Heart right ventricle (tissue), 16 donors: ENCODE measurements at places on chromosomes 12 and 14. TPM values are rescaled to one million over a fixed set of nuclear protein-coding genes. Genes with fewer than 3 reads are reported as not detected.

The FOXN4 gene
- total RNA-seq = 0.19 TPM

The NOVA1 gene
- 1.7 TPM for total RNA-seq

The ITGA7 gene
- total RNA-seq = 576 TPM

The SAMD4A gene
- 249 TPM for total RNA-seq

- peak; percentile 16 for DNase-seq
- H3K4me3 ChIP-seq = no peak overlapping the region
- peaks cover 86% of the 10 kb centered on the region for H3K4me1 ChIP-seq
- no peaks in the 10 kb centered on the region for H3K36me3 ChIP-seq
Measured at GRCh38 chr12:19236656-19237055, 107.1 kb downstream of the PLEKHA5 start.

DNA sequence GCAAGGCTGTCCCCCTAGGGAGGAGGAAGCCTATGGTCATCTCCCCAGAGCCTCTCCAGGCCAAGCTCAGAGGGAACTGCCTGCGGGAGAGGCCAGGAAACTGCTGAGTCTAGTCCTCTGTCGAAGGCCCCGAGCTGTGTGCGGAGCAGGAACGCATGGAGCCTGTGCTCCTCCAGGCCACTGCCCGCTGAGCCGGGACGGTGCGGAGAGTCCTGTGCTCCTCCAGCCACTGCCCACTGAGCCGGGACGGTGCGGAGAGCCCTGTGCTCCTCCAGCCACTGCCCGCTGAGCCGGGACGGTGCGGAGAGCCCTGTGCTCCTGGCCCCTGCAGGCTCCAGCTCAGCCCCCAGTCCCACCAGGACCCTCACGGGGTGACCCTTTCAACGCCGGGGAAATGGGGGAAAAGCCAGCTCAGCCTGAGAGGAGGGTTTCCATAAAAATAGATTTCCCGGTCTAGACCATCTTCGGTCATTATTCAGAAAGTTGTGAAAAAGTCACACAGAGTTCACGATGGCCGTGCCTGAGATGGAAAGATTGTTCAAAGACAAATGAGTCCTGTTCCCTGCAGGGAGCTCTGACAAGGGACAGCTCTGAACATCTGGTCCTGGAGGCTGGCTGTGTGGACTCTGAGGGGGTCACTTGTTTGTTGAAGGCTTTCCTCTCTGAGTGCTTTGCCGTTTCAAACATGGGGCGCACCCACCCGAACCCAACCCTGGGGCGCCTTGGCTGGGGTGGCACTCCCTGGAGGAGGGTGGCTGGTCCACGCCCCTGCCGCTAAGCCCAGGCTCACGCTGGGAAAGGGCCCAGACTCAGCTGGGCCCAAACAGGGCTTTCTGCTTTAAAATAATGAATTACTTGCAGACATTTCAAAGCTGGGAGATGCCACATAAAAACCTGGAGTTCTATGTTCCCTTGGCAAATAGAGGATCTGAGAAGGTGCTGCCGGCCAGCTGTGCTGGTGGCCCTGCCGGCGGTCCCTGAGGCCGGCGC lies 85.5 kb downstream of the ADGRD1 start:
- no peaks in the 10 kb centered on the region for H3K4me1 ChIP-seq
- DNase-seq = no peak
- H3K4me3 ChIP-seq = no peak overlapping the region
- H3K27ac ChIP-seq = no peak overlapping the region

DNA sequence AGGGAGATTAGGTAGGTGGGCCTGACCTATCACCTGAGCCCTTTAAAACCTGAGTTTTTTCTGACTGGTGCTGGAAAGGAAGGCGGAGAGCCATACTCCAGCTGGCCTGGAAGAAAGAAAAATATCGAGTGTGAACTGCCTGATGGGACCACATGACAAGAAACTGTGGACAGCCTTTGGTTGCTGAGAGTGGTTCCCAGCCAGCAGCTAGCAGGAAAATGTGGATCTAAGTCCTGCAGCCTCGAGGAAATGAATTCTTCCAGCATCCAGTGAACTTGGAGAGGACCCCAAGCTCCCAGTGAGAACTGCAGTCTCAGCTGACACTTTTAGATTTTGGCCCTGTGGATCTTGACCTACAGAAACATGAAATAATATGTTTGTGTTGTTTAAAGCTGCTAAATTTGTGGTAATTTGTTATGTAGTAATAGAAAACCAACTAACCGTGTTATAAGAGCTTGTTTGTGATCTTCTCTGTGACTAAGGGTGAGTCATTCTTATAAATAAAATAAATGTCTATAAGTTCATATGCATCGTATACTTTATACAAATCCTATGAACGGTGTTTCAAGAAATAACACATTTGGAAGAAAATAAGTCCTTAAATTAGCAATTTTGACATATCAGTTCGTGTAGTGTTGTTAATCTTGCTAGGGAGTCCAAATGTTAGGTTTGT lies 359.6 kb downstream of the BMP4 start:
- no peaks in the 10 kb centered on the region for H3K36me3 ChIP-seq
- no peaks in the 10 kb centered on the region for H3K4me1 ChIP-seq
- no peak overlapping the region for H3K27ac ChIP-seq
- no peaks in the 10 kb centered on the region for H3K27me3 ChIP-seq
- H3K4me3 ChIP-seq = no peak overlapping the region
- DNase-seq = no peak

- H3K4me3 ChIP-seq = no peak overlapping the region
- H3K4me1 ChIP-seq = no peaks in the 10 kb centered on the region
- no peaks in the 10 kb centered on the region for H3K36me3 ChIP-seq
- no peak overlapping the region for H3K27ac ChIP-seq
Measured at GRCh38 chr12:128276471-128276870, 9.5 kb downstream of the TMEM132C start.

- peaks cover 86% of the 10 kb centered on the region for H3K36me3 ChIP-seq
- H3K4me1 ChIP-seq = no peaks in the 10 kb centered on the region
- H3K27me3 ChIP-seq = no peaks in the 10 kb centered on the region
- H3K4me3 ChIP-seq = no peak overlapping the region
- H3K27ac ChIP-seq = no peak overlapping the region
- DNase-seq = no peak
Measured at GRCh38 chr12:121005346-121005815, 10.9 kb downstream of the C12orf43 start.

DNA sequence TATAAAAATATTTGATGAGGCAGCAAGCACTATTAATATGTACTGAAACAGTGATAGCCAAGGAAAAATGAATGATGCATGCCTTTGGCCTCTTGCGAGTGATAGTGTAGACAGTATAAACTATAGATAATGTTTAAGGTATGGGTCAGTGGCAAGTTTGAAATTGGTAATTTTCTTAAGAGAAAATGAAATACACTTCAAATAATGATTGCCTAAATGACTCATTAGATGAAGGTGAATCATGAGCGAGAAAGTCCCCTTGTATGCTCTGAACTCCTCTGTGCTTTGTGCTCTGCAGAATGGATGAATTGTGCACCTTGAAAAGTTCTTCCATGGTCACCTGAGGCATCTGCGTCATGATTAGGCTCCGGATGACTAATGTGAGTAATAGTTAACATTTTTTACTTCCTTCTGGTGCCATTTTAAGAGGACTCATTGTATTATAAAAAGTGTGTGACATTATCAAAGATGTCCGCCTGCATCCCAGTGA lies 84.9 kb upstream of the RTL1 start:
- no peak overlapping the region for H3K4me3 ChIP-seq
- no peaks in the 10 kb centered on the region for H3K36me3 ChIP-seq
- no peaks in the 10 kb centered on the region for H3K4me1 ChIP-seq
- H3K27me3 ChIP-seq = no peaks in the 10 kb centered on the region
